ENCODE measurements at places on chromosomes 2 and 18.

GRCh38 chr2:107927034-107927534 lies 59.2 kb upstream of the SLC5A7 start:
- no peak for DNase-seq

GRCh38 chr2:73494031-73494430 lies 108.4 kb downstream of the ALMS1 start:
- DNase-seq, result no peak

DNA sequence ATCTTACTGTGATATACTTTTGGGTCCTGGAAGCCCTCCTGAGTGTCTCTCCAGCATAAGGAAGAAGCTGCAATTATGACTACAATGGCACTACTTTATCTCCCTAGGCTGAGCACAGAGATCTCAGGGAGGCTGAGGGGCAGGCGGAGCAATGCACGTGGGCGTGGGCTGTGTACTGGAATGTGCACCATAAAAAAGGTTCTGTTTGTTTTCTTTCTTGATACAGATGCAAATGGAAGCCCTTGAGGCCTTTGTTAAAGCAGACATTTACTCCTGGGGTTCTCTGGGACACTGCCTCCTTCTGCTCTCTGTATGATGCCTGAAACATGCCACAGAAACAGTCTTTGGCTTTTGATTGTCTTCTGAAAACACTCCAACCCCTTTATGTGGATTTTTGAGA lies 79.1 kb upstream of the DLX2 start:
- no peak for DNase-seq

DNA sequence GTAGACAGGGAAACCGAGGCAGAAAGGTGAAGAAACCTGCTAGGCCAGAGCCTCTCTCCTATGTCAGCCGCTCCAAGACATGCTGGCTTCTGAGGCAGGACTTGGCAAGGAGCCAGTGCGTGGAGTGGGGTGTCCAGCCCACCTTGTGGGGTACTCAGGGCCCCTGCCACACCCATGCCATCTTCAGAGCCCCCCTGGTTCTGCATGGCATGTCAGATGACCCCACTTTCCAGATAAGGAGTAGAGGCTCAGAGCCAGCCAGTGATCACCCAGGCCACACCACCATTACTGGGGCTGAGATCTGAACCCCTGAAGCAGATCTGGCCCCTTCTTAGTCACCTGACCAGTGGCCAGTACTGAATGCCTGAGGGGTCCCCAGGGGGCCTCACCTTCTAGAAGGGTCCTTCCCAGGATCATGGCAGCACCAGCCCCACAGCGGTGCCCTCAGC lies 14.7 kb downstream of the CROCC2 start:
- no peak for DNase-seq

DNA sequence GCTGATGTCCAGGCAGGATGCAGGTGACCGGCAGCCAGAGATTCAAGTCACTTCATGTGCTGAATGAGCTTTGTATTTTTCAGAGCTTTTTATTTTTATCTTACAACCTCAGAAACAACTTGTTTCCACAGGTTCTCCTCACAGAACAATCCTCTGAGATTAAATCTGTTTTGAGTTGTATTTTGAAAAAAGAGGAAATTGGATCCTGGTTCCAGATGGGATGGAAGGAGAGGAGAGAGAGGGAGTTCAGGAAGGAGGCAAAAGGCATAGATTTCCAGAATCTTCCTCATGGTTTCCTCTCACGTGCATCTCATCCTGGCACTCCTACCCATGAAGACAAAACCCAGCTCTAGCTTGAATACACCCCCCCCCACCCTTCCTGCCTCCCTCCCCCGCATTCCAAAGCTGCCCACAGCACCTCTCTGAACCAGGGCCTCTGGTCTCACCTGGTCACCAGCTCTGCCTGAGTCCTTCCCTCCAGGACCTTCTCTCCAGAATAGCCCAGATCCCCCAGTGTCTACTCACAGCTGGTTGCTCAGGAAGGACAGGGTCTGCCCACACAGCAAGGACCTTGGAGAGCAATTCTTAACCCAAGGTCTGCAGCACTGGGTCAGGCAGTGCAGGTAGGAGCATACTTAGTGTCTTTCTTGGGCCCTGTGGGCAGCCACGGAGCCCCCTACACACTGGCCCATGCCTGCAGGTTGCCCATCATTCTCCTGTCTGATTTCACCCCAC lies 104.7 kb downstream of the ZFP36L2 start:
- no peak for DNase-seq

GRCh38 chr2:105294046-105294445 lies 35.5 kb downstream of the TGFBRAP1 start:
- no peak for DNase-seq

- DNase-seq, result no peak
These were observed 68.3 kb upstream of the YPEL5 start for GRCh38 chr2:30078521-30078920.

GRCh38 chr2:53768242-53768542 lies 588 bp downstream of the CHAC2 start:
- DNase-seq, result no peak

- peak; percentile 27 for DNase-seq
These were observed 26.5 kb downstream of the AQP12B start for GRCh38 chr2:240655931-240656886.

- no peak for DNase-seq
These were observed 42.0 kb downstream of the AFTPH start for GRCh38 chr2:64565949-64566710.

DNA sequence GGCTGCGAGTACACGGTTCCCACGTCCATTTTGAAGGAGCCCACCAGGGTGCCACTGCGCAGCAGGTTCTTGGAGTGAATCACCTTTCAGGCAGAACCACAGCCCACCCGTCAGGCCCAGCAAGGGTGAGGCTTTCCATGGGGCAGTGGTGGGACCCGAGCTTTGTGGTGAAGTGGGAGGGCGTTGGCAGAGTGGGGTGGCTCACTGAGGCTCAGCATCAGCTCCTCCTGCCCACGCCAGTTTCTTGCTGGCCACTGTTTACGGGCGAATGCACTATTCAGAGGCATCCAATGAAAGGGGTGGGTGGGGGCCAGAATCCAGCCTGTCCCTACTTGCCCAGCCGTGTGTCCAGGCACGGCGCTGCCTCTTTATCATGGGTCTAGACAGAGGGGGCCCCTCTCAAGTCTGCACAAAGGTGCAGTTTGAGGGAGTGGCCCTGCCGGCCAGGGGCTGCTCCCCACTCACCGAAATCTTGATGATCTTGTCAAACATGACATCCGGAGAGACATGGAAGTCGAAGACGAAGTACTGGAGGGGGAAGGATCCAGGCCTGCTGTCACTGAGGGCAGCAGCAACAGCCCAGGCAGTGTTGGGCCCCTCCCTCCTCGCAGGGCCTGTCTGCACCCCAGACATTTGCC lies 11.4 kb upstream of the OTOF start:
- DNase-seq, result no peak

DNA sequence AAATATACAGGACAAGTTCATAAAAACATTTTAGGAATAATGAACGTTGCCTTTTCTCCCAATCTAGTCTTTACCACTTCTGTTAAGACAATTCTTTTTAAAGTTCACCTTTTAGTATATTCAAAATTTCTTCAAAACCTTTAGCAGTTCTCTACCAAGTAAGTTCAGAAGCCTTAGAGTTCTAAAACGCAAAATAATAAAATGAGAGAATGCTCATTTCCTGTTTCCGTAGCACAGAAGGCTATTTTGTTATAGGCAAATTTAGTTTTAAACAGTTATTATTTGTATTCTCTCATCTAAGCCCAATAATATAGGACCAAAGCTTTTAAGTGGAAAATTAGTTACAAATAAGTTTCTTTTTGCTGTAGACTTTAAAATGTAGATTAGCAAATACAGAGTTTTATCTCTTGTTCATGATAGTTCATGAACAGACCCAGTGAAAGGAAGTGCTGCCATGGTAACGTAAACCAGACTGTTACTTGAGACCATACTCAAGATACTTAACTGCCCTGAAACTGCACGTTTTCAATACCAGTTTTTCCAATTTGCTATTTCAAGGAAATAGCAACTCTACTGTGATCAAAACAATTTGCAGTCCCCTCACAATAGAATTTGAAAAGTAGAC lies 173.1 kb upstream of the STON1 start:
- DNase-seq, result peak; percentile 77

- no peak for DNase-seq
These were observed 33.0 kb downstream of the FARSB start for GRCh38 chr2:222622910-222623309.

GRCh38 chr2:108637304-108637669 lies 82.0 kb upstream of the RANBP2 start:
- DNase-seq, result no peak

DNA sequence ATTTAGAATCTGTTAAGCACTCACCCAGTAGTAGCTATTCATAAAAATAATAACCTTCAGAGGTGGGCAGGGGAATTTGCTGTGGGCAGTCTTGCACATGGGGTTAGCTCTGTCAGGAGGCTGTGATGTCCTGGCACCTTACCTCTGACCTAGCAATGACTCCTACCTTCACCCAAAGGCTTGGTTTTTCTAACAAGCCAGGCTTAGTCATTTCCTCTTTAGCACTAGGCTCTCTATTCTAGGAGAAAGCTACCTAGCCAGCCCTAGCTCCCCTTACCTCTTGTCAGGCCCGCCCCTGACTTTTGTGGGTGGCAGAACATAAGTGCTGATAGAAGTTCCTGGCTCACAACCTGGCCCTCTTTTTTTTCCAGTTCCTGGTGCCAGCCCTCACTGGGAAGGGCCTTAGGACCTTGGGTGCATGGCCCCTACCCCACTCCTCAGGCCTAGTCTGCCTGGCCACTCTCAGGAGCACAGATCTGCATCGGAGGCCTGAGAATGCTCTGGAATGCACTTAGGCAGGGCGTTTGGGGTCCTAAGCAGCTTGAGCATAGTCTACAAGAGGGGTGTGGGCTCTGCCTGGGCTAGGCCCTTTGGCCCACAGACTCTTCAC lies 17.7 kb downstream of the CPLX4 start:
- no peak for DNase-seq

DNA sequence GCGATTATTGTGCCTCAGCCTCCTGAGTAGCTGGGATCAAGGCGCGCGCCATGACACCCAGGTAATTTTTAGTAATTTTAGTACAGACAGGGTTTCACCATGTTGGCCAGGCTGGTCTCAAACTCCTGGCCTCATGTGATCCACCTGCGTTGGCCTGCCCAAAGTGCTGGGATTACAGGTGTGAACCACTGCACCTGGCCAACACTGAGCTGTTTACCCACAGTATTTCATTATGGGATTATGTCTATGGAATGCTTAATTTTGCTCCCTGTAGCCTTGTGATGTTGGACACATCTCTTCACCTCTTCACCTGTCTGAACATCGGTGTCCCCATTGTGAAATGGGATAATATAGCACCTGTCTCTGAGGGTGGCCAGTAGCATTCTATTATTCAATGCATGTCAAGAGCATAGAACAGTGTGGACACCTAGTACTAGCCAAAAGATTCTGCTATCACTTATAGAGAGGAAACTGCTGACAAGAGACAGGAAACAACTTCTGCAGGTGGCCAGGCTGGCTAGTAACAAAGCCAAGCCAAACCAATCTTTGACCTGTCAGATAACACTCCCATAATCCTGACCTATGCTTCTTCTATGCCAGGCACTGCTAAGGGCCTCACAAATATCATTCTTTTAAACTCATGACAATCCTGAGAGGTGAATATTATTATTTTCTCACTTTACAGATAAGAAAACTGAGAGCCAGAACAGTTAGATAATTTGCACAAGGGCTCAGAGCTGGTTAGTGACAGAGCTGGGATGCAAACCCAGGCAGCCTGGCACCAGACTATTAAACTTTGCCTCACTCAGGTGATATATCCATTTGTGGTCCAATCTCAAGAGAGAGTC lies 29.4 kb upstream of the REEP1 start:
- no peak for DNase-seq

DNA sequence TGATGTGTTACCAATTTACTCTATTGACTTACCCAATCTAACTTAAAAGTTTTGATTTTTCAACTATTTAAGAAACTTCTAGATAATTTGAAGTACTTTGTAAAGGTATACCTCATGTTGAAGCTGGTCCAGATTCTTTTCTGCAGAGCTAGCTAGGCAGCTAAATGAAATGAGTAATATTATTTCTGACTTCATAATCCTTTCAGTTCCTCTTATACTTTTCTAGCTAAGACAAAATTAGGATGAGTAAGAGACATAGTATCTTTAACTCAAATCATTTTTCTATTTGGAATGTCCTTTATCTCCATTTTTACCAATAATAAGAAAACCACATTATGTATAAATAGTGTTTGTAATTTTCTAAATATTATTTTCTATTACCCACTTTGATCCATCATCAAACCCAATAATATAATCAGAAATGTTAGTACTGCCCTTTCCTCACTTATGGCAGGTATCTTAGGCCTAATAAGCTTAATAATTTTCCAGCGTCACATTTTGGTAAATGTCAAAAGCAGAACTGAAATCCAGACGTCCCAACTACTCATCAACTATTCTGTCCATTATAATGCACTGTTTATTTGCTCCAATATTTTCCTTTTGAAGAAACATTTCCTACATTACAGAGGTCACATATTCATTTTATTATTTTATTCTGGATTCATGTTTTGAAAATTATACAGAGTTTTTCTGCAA lies 456.6 kb downstream of the THSD7B start:
- no peak for DNase-seq

GRCh38 chr2:167132906-167133555 lies 244.8 kb downstream of the XIRP2 start:
- DNase-seq, result no peak

DNA sequence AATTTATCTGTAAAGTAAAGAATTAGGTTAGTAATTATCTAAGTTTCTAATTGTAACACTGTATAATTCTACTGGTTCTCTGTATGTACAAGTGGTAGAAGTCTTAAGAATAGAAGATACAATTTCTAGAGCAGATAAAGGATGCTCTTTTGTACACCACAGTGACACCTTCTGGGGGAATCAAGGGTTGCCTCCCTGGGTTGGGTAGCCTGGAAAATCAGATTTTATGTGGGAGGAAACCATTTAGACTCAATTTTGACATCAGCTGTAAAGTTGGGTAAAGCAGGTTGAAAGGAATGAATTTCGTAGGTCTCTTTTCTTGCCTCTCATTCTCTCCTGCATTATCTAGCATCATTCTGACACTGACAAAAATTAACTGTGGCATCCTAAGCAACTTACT lies 354.8 kb downstream of the DCC start:
- no peak for DNase-seq

DNA sequence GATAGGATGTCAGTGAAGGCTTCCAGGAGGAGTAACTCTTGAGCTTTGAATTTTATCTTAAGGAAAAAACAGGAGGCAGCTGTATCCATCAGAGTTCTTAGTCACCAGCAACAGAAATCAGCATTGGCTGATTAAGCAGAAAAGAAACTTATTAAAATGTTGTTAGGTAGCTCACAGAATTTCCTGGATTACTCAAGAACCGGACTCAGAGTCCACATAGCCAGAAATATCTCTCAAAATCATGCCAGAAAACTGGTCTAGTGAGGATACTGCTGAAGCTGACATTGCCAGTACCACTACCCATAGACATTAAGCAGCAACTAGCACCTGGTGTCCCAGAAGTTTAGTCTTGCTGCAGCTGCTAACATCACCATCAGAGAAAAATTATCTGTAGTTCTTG lies 10.1 kb upstream of the AFTPH start:
- DNase-seq, result no peak

GRCh38 chr2:185952100-185952499 lies 213.5 kb downstream of the FSIP2 start:
- no peak for DNase-seq

DNA sequence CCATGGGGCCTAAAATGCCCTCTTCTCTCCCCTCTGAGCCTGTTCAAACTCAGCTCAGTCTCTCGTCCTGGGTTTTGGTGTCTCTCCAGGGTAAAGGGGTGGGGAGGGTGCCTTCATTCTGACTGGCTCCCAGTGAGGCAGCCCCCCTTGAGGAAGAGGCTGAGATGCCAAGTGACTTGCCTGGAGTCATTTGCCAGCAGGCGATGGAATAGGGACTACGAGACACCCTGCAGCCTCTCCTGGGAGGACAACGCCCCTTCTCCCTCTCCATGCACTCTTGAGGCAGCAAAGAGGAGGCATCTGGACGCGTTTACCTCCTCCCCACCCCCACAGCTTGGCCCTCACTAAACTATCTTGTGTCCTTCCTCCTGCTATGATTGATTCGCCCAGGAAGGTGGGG lies 760 bp upstream of the STON1 start:
- no peak for DNase-seq
